ENCODE measurements at places on chromosomes 4 and X.
A peak's percentile ranks its signal among the peaks of the same experiment; 100 is the strongest.

DNA sequence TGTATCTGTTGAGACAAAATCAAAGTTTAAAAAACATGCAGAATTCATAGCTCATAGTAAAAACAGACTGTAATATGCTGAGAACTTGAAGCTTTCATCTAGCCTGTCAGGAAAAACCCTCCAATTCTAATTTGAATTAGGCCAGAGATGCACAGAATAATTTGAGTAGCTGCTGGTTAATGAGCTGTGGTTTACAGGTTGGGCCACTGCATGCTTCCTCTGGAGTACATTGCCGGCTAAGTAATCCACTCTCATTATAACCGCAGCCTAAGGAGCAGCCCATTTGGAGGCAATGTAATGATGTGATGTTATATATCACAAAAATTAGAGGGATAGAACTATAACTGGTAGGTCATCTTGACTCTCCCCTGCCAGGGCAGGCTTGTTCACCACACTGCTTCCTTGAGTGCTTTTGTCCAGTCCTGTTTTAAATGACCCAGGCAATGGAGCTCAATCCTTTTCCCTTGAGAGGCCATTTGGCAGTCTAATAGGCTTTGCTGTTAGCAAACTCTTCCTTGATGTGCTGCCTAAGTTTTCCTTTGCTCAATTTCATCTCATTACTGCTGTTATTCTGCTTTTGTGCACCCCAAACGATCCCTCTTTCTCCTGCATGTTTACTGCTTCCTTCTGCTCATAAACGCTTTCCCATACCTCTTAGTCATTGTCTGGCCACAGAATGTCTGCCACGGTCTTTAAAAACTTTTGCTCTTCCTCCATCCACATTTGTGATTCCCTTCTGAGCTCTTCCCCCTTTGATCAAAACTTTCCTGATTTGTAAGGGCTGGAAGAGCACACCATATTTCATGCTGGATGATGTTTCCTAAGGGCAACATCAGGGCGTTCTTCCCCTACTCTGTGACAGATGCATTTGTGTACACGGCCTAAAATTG, 230.9 kb downstream of the C4orf33 start:
- DNase-seq = no peak

- DNase-seq = no peak
Measured at GRCh38 chrX:115183980-115184379, 5.2 kb upstream of the RBMXL3 start.

GRCh38 chrX:78452356-78452755, 124.9 kb upstream of the CYSLTR1 start:
- DNase-seq = no peak

DNA sequence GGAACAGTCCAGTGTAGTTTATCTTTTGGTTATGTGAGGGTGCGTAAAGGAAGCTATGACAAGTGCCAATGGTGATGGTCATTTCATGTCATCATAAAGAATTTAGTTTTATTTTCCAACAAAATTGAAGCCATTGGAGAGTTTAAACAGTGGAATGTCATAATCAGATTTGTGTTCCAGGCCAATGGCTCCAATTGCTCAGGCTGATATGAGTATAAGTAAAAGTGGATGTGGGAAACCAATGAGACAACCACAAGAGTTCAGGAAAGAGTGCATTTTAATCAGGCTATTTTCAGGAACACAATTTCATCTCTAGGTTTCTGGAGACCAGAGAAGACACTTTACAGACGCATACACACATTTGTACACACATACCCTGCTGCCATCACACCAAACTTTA, 20.7 kb downstream of the SPANXC start:
- DNase-seq = no peak

DNA sequence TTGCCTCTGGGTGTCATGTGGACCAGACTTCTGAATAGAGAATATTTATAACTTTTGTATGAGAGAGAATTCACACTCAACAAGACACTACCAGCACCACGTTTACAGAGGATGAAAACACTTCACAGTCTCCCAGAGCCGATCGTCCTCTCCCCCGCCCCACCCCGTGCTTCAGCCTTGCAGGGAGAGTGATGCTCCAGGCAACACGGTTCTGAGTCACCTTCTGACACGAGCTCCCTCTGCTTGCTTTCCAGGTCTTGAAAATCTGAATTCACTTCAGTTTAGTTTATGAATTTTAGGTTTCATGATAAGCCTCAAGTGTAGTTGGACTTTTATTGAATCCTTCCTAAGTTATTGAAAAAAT, 59.8 kb downstream of the CPLX1 start:
- DNase-seq = no peak

DNA sequence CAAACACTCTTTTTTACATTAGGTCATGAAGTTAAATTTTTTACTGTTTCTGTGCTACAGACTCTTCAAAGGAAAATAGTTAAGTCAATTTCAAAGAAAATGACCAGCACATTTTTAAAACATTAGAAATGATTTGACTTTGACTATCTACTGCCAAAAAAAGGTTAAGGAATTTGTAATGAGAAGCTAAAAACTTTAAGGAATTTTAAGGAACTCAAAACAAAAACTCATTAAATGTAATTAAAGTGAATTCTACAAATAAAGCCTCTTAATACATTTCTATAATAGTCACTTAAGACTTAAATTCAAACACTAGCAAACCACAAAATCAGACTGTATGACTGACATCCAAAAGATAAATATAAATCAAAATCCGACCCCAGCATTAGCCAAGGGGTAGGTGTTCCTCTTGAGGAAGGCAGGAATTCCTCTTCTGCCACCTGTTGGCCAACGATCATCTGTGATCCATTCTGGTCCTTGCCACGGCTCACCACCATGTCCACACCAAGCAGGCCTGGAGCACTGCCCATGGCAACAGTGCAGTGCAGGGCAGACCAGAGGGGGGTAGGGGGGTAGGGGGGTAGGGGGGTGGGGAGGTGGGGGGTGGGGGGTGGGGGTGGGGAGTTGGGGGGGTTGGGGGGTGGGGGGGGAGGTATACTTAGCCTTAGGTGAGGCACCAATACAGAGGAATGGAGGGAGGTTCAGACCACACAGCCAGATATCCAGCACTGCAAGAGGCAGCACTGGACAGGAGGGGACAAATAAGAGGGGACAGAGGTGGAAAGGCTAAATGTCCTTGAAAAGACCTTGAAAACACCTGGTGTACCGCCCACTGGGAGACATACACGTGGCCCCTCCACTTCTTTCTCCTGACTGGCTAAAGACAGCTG, 287.4 kb downstream of the CHIC1 start:
- DNase-seq = peak; percentile 74

GRCh38 chr4:184384056-184384809, 90.1 kb downstream of the IRF2 start:
- peak; percentile 80 for DNase-seq

- DNase-seq = no peak
Measured at GRCh38 chr4:102733084-102733483, 27.7 kb downstream of the MANBA start.
